ENCODE measurements at places on chromosomes 2 and 18.

GRCh38 chr2:10465910-10466309 is 17.8 kb upstream of the ODC1 start:
- DNase-seq: no peak

- peak; percentile 87 for DNase-seq
These were observed 14.3 kb downstream of the IMPA2 start for GRCh38 chr18:11995445-11996189.

GRCh38 chr2:67904966-67905365 is 157.8 kb downstream of the C1D start:
- no peak for DNase-seq

DNA sequence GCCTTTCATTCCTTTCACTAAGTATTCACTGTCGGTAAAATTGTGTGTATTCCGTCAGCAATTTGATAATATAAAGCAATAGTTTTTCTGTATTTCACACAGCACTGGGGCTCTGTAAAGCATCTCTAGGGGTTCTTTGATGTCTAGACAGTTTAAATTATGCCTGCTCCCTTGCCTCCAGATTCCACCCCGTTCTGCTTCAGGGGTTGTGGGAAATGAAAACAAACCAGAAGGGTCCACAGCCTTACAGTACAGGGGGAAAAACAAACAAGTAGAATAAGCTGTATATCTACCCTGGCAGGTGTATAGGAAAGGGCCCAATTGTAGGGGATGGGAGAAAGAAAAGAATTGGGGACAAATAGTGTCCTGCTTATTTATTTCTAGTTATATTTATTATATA is 63.1 kb downstream of the ASXL3 start:
- no peak for DNase-seq

DNA sequence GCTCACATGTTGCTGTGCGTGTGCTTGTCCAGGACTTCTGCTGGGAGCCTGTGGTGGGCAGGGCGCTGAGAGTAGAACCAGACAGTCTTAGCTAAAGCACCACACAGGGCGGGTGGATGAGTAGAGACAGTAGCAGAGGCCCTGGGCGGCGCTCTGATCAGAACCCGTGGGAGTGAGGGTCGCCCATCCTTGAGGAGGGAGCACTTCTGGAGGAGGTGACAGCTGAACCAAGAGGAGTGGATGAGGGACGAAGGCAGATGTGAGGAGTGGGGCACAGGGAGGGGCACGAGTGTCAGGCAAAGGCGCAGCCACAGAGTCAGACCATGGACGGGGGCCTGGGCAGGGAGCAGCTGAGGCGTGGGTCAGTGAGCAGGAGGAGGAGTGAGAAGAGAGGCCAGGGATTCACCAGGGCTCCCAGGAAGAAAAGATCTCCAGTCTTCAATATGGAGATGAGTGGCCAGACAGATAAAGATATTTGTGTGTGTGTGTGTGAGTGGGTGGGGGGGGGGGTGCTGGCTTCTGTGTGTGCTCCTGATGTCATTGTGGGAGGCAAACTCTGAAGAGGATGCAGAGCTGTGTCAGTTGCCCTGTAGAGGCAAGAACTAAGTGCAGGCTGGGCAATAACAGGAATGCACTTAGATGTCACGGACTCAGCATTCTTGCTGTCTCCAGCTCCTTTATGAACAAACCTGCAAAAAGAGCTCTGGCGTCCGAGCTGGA is 79.6 kb downstream of the TPO start:
- no peak for DNase-seq

GRCh38 chr2:239377591-239377990 is 23.2 kb downstream of the HDAC4 start:
- DNase-seq: no peak

- no peak for DNase-seq
These were observed 94.3 kb downstream of the DGKD start for GRCh38 chr2:233448575-233448974.

DNA sequence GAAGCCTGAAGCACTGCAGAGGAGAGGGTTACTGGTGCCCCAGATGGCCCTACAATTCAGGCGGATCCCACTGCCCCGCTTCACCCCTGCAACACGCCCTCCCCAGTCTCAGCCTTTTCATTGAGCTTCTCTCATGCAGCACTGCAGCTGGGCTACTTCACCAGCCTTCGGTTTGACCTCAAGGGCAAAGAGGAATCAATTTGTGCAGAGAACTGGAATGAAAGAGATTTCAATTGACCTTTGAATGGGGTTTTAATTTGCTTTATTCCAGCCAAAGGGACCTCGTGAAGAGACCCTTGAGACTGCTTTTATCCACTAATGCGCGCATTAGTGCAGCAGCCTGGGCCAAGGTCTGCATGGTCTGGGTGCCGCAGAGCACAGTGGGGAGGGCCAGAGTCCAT is 8.8 kb upstream of the POMC start:
- no peak for DNase-seq

DNA sequence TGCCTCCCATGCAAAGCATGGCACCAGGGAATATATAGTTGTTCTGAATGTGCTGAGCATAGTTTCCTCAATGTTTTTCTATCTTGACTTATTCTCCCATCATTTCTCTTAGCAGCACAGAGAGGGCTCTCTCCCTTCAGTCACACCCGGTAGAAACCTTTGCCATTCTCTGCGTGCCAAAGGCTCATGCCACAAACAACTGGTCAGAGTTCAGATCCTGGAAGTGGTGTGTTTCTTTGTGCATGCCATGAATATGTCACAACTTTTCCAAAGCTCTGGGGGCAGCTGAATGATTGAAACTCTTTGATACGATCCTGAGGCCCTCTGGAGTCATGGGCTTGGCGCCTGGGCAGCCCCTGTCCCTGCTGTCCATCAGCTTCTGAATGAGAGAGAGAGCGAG is 28.0 kb upstream of the EDAR start:
- no peak for DNase-seq

GRCh38 chr2:207327513-207327912 is 161.8 kb upstream of the KLF7 start:
- DNase-seq: no peak

- no peak for DNase-seq
These were observed 12.6 kb upstream of the GULP1 start for GRCh38 chr2:188279093-188279445.

- DNase-seq: no peak
These were observed 32.0 kb upstream of the PRLH start for GRCh38 chr2:237534380-237534779.

DNA sequence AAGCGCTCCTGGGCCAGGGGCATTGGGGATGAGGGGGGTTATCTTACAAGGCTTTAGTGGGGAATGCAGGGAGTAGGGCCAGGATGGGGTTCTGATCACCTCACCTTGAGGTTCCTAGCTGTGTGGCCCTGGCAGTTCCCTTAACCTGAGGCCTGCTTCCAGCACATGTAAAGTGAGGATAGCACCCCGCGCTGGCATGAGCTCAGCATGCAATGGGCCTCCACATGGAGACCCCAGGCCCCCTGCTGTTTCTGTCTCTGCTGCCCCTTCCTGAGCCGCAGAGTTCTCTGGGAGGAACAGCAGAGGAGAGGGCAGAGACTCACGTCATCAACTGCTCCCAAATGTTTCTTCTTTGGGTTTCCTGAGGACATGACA is 8.6 kb upstream of the TEX51 start:
- no peak for DNase-seq

GRCh38 chr2:196927376-196928225 is 1.1 kb upstream of the PGAP1 start:
- DNase-seq: peak; percentile 34

DNA sequence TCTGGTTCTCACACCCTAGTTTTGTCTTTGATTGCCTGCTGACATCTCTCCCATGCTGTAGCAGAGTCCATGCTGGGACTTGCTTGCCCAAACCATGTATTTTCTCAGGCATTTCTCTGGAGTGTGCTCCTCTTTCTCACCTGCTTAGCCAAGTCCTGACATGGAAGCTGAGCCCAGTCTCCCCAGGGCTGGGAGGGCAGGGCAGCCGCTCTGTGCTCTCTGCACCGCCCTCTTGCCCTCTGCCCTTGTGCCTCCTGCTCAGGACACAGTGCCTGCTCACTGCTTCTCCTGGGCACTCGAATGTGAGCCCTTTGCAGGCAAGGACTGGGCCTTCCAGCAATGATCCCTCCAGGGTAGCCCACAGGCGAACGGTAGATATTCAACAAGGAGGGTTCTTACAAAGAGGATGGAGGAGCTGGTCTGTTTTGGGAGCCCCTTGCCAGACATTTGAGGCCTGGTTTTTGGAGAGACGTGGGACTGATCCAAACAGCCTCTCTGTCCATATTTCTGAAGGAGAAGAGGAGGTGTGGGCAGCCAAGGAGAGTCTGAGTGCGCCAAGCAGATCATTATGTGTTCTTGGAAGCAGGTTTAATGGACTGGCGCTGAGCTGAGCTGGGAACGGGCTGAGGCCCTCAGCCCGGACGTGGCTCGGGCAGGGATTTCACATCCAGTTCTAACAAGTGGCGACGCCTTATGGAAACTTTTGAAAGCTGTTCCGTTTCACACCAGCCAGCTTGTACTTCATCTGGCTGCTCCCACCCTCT is 4.0 kb downstream of the SLC14A2 start:
- DNase-seq: peak; percentile 49

DNA sequence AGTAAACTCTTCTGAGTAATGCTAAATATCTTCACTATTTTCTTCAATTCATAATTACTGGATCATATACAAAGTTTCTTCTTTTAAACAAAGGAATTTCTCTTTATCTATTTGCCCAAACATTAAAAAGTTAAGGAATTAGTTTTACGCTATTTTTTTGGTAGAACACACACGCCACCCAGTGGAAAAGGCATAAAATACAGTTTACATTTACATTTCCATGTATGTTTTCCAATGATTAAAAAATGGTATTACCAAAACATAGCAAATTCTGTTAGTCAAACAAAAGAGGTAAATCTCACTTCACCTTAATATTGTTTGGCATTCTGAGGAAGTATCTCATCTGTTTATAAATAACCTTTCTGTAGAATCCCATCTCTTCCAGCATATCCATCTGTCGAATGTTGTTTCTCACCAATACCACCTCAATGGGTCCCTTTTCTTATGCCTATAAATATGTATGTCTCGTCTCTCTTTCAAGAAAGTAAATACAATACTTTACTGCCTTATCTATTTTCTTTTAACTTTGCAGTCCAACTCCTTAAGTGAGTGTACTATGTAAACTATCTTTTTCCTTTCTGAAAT is 7.2 kb downstream of the BOLL start:
- DNase-seq: peak; percentile 31

GRCh38 chr2:21939967-21940366 is 816.2 kb downstream of the TDRD15 start:
- DNase-seq: no peak

DNA sequence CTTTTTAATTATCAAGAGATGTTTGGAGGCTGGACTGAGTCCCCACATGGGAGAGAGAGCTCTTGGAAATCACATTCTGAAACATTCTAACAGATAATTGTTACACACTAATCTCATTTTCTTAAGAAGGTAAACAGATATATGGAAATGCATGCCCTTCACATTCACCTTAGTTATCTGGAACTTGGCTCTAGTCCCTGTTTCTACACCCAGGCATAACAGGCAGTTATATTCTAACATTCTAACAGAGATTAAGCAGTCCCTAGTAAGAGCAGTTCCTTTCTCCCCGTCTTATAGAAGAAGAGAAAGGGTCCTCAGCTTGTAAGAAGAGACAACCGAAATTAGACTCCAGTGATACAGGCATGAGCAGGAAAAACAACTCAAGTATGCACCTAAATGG is 385.4 kb downstream of the SOX11 start:
- DNase-seq: no peak

GRCh38 chr2:224875153-224875552 is 159.0 kb upstream of the CCDC195 start:
- DNase-seq: no peak

DNA sequence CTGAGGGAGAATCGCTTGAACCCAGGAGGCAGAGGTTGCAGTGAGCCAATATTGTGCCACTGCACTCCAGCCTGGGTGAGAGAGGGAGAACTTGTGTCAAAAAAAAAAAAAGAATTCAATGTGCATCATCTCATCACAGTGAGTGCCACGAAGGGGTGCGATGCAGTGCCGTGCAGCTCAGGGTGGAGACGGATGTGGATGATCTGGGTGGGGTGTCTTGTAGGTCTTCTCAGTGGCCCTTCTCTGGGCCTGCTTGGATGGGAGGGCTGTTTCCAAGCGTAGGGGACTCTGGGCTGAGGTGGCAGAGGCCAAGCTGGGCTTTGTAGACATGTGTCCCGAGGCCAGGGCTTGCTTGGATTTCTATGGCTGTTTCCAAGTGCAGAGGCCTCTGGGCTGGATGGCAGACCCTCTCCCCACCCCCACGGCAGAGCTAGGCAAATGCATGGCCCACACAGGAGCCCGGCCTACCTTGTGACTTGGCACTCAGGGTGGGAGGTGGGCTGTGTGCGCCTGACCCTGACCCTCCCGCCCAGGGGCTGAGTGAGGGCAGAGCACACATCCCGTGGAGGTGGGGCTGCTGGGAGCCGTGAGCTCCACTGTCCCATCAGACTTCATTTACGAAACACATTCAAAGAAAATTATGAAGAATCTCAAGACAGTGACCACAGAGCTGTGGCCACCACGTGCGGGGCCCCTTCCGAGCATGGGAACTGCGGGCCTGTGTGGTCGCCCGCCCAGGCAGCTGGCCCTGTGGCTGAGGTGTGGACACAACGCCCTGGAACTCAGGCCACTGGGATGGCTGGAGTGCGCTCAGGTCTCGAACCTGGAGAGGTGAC is 76.4 kb downstream of the ASB1 start:
- no peak for DNase-seq

GRCh38 chr2:62309465-62310091 is 113.7 kb downstream of the B3GNT2 start:
- no peak for DNase-seq

DNA sequence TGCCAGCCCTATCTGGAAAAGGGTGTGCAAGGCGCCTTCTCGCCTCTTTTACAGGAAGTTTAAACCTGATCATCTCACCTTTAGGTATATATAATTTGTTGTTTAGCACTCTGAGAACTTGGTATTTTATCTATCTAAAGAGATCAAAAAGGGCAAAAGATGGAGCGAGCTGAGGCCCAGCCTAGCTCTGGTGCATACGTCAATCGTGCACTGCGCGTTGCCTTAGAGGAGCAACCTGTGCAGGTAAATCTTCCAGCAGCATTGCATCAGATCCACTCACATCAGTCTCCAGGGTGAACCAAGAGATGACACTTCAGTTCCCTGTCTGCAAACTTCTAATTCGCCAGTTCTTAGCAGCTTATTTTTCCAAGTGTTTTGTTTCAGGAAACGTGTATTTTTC is 15.4 kb downstream of the BCL11A start:
- DNase-seq: no peak

DNA sequence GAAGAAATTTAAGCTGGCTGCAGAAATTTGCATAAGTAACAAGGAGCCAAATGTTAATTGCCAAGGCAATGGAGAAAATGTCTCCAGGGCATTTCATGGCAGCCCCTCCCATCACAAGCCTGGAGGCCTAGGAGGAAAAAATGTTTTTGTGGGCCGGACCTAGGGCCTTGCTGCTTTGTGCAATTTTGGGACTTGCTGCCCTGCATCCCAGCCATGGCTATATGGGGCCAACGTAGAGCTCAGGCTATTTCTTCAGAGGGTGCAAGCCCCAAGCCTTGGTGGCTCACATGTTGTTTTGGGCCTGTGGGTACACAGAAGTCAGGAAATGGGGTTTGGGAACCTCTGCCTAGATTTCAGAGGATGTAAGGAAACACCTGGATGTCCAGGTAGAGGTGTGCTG is 57.7 kb downstream of the MOB4 start:
- no peak for DNase-seq

GRCh38 chr18:29512203-29512602 is 1335.3 kb upstream of the CDH2 start:
- no peak for DNase-seq

Data from GM03348 (cell line).